ENCODE measurements at places on chromosomes 12 and 14. TPM values are rescaled to one million over a fixed set of nuclear protein-coding genes. Genes with fewer than 3 reads are reported as not detected.

Gene RNF212B
- 0.35 TPM for polyA plus RNA-seq

Gene MEG3
- polyA plus RNA-seq = 3,368 TPM

Gene WSCD2
- 3.3 TPM for polyA plus RNA-seq

Gene PRICKLE1
- polyA plus RNA-seq = 30.7 TPM

Gene OLR1
- 0.50 TPM for polyA plus RNA-seq

GRCh38 chr12:116183741-116184141 lies 93.8 kb downstream of the MED13L start:
- DNase-seq = no peak

- DNase-seq = no peak
Observed at GRCh38 chr14:88037325-88037724, 32.4 kb downstream of the GPR65 start.

GRCh38 chr12:99153293-99153692 lies 494.3 kb upstream of the GARIN6 start:
- no peak for DNase-seq

- no peak for DNase-seq
Observed at GRCh38 chr12:53244337-53244736, 12.3 kb upstream of the RARG start.

DNA sequence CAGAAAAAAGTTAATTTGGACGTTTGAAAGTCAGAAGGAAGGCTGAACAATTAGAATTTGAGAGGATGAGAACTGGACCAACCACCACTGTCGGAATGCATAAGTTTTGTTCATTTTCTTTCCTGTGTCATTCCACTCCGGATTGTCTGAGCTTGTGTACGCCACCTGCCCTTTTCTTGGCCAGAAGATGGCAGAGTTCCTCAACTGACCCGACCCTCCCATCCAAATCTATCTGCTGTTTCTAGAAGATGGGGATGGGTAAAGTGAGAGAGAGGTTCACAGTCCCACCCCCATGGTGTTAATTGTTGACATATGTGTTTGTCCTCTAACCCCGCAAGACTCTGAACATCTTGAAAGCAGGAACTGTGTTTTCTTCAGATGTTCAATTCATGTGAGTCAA lies 388.0 kb downstream of the VRK1 start:
- no peak for DNase-seq

- no peak for DNase-seq
Observed at GRCh38 chr14:89371585-89372511, 45.2 kb downstream of the FOXN3 start.

GRCh38 chr14:23600322-23600707 lies 21.7 kb upstream of the JPH4 start:
- no peak for DNase-seq

GRCh38 chr12:96295532-96296160 lies 101.5 kb downstream of the ELK3 start:
- no peak for DNase-seq

DNA sequence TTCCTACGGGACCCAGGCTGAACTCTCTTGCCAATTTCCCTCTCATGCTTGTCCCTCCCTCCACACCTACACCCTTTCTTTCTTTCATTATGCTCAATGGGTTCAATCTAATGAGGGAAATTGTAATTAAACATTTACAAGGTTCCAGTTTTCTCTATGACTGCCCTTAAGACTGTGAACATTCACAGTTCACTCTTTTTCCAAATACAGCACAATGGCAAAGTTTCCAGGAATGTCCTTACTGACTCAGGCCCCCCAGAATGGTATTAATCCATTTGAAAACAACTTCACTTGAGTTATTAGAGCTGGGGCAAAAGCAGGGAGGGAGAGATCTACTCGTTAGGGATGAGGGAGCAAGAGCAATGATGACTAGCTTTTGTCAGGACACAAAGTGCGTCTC lies 892.1 kb downstream of the NRXN3 start:
- no peak for DNase-seq

- DNase-seq = no peak
Observed at GRCh38 chr12:39502726-39503125, 59.8 kb upstream of the KIF21A start.

DNA sequence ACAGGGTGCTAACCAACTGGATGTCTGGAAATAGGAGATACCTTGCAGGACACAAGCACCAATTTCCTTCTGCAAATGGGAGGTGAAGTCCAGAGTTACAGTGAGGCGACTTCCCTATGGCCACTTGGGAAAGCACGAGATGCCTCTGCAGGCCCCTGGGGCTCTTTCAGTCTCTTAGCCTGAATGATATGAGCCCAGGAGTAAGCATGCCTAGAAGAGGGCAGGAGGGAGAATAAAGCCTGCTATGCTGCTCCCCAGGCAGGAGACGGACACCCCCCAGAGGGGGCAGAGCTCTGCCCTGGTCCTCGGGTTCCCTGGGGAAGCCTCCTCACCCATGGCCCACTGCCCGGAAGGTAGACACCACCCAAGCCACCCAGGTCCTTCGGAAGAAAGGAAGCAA lies 105.1 kb downstream of the GCH1 start:
- no peak for DNase-seq

- DNase-seq = peak; percentile 88
Observed at GRCh38 chr12:122499991-122500684, 594 bp downstream of the ZCCHC8 start.

DNA sequence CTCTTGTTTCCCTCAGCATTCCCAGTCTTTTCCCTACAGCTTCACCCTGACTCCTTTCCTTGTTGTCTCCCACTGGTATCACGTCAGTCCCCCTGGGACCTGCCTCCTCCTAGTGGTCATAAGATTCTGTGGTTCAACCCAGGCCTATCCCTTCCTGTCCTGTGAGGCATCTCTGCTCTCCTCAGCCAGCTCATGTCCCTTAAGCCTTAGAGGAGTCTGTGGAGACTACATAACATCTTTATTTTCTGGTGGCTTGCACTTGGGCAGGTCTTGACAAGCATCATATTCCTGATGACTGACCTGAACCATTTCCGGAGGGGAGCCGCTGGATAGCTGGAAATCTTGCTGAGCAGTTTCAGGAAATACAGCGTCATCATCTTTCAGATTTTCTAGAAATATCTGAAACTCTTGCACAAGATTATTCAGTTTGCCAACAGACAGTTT lies 688 bp downstream of the C12orf71 start:
- DNase-seq = no peak

DNA sequence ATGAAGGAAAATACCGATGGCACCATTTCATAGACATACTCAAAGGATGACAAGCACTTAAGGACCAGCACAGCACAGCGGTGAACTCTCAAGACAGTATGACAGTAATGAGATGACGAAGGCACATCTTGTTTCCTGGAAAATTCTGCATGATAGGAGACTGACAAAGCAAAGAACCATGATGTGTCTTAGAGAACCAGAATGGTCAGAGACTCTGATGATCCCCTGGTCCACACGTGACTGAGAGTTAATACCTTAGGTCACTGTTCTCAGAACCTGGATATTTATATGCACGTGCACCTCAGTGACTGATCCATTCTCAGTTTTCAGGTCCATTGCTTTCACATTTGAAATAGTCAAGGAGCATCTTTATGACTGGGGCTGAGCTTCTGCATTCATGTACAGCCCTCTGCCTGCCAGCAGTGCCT lies 35.3 kb downstream of the PROX2 start:
- DNase-seq = no peak

DNA sequence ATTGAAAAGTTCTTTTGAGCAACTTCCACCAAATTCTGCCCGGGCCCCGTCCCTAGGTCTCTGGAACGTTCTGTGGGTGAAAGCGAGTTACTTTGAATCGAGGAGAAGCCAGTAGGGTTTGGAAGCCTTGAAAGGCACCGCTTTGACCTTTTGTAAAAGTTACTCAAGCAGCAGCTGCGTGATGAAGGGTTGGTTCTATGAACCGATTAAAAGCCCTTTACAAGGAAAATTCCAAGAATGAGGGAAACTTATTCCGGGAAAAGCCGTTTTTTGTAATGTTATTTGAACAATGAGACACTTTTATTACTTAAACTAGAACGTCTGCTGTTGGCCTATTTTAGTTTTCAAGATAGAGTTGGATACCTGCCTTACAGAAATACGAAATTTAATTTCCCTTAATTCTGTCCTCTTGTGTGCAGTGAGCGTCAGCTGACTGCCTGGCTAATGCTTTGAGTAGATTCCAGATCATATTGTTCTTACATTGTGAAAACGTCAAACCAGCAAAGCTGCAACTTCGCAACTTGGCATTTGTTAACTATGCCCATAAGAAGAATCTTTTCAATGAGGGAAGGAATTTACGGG lies 906 bp downstream of the LARP4 start:
- DNase-seq = peak; percentile 23

DNA sequence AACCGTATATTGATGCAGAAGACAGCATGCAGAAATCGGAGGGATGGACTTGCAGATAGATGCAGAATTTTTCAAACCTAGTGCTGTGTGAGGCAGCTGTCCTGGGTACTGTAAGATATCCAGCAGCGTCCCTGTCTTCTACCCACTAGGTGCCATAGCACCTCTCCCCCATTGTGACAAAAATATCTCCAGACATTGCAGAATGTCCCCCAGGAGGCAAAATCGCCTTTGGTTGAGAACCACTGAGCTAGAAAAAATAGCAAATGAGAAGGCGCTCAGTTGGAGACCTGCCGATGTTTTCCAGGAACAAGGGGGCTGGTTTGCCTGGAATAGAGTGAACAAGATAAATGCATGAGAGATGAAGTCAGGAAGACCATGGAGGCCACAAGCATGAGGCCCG lies 67.9 kb upstream of the TMEM132D start:
- no peak for DNase-seq
